NCI-H446 treated with DMSO at 0.1 percent for 48 hours (cell line): ENCODE measurements at places on chromosomes 6 and 20.

- DNase-seq = no peak
These were observed 156.7 kb upstream of the PMEPA1 start for GRCh38 chr20:57866250-57867106.

GRCh38 chr20:52859156-52859876 lies 112.8 kb upstream of the TSHZ2 start:
- DNase-seq = no peak

- no peak for DNase-seq
These were observed 39.3 kb downstream of the DACT2 start for GRCh38 chr6:168280020-168280898.

- no peak for DNase-seq
These were observed 43.8 kb downstream of the CEP57L1 start for GRCh38 chr6:109139109-109139508.

- DNase-seq = no peak
These were observed 3.3 kb downstream of the ASCC3 start for GRCh38 chr6:100877851-100878250.

DNA sequence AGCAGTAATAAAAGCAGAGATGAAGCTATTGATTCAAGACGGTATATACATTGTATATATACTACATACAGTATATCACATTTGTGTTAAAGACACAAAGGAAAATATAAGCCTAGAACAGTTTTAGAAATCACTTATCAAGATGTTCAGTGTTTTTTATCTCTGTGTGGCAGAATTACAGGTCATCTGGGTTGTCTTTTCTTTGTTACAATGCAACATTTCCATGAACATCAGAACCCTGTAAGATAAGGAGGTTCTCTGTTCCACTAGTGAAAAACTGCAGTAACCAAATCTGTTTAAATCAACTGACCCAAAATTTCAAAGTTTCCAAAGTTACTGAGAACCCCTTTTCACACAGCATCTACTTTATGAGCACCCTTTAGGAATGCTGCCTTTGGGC lies 42.2 kb downstream of the B4GALT5 start:
- no peak for DNase-seq

- DNase-seq = no peak
These were observed 3.0 kb upstream of the ARID1B start for GRCh38 chr6:156773935-156774852.

DNA sequence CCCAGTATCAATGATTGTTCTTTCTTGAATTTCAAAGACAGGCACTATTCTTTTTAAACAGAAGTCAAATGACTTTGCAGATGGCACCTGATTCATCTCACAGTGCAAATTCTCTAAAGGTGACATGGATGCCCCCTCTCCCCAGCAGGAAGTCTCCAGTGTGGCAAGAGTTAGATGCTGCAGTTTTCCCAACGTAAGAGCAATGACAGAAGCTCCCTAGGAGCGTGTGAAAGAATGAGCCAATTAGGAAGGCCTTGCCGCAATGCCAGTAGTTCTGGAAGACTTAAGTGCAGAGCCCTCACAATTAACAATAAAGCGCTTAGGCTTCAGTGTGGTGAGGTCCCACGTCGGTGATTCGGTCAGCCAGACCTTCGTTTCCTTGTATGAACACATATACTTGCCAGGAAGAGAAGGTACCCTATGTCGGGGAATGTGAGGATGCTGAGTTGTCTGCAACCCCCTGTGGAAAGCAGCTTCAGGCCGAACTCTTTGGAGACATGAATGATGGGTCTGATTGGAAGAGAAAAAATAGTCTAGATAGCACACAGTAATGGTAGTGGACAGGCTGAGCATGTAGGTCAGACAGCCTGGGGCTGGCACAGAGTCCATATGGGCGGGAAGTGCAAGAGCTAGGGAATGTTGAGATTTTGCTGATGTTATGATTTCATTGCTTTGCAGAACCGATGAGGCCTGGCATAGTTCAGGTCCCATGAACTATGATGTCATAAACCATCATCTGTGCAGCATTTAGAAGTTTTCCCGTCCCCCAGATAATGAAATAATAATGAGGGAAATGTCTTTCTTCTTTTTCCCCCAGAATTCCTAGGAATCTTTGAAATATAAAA lies 132.6 kb downstream of the PHACTR1 start:
- DNase-seq = no peak

DNA sequence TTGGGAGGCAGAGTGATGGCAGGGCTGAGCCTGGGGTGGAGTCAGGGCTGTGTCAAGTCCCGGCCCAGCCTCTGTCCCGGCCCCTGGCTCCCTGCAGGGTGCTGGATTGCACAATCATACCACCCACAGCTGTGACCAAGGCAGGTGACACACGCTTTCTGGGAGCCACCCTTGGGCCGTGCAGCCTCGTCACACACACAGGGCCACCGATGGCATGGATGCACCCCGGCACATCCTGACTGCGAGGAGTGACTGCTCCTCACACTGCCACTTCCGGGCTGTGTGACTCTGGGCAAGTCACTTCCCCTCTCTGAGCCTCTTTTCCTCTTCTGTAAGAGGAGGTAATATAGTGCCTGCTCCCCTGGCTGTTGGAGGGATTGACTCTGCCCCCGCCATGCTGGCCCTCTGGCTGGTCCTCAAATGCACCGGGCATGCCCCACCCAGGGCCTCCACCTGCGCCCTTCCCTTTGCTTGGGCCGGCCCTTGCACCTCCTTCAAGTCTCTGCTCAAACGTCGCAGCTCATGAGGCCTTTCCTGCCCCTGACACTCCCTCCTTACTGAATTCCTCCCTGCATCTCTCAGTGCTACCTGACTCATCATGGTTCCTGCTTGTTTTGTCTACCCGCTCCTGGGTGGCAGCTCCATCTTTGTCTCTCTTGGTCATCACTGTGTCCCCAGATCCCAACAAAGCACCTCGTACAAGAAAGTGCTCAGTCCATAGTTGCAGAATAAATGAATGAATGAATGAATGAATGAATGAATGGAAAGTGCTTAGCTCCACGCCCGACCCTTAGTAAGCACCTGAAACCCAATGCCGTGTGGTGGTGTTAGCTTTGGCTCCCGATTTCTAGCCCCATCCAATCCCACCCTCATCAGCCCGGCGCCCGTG lies 93.5 kb downstream of the CEBPB start:
- DNase-seq = no peak
